Effector memory CD8-positive, alpha-beta T cell (primary cell): ENCODE measurements at places on chromosomes 6 and 20.

DNA sequence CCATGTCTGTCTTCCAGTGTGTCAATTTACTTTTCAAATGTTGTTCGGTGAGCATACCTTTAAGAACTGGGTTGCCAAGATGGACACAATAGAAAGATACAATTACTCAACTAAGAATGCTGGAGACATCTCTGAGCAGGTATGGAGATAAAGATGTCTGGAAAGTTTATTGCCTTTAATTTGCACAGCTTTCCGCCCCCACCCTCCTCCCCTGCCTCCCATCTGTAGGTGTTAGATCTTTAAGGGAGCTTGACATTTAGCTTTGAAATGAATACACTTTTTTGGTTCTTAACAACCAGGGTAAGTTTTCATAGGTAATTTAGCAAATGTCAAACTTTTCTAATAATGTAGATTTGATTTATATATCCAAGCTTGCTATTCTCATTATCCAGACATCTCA lies 104.4 kb downstream of the BTBD3 start:
- no peaks in the 10 kb centered on the region for H3K4me1 ChIP-seq
- no peak overlapping the region for H3K4me3 ChIP-seq
- DNase-seq: no peak
- H3K27ac ChIP-seq: no peak overlapping the region
- no peaks in the 10 kb centered on the region for H3K27me3 ChIP-seq

GRCh38 chr6:151359486-151359885 lies 31.9 kb downstream of the ZBTB2 start:
- H3K36me3 ChIP-seq: peaks cover 16% of the 10 kb centered on the region
- H3K4me1 ChIP-seq: no peaks in the 10 kb centered on the region
- H3K4me3 ChIP-seq: no peak overlapping the region
- no peak for DNase-seq
- H3K27ac ChIP-seq: no peak overlapping the region

- no peaks in the 10 kb centered on the region for H3K27me3 ChIP-seq
- H3K27ac ChIP-seq: no peak overlapping the region
- peaks cover 22% of the 10 kb centered on the region for H3K4me1 ChIP-seq
- H3K4me3 ChIP-seq: no peak overlapping the region
- no peak for DNase-seq
Observed at GRCh38 chr6:69817358-69817757, 20.5 kb upstream of the LMBRD1 start.

- peaks cover 4% of the 10 kb centered on the region for H3K36me3 ChIP-seq
- peak overlapping the region; percentile 33 for H3K4me3 ChIP-seq
- no peaks in the 10 kb centered on the region for H3K27me3 ChIP-seq
- H3K4me1 ChIP-seq: peaks cover 42% of the 10 kb centered on the region
- no peak for DNase-seq
Observed at GRCh38 chr20:62025832-62026563, 39.7 kb downstream of the TAF4 start.

GRCh38 chr20:37071481-37071911 lies 24.3 kb downstream of the RBL1 start:
- no peaks in the 10 kb centered on the region for H3K27me3 ChIP-seq
- peak overlapping the region; percentile 98 for H3K27ac ChIP-seq
- peaks cover 15% of the 10 kb centered on the region for H3K4me1 ChIP-seq
- peaks cover 13% of the 10 kb centered on the region for H3K36me3 ChIP-seq

GRCh38 chr6:12289365-12289919 lies 719 bp upstream of the EDN1 start:
- H3K27ac ChIP-seq: no peak overlapping the region
- no peaks in the 10 kb centered on the region for H3K36me3 ChIP-seq
- H3K4me1 ChIP-seq: peaks cover 17% of the 10 kb centered on the region
- peak overlapping the region; percentile 71 for H3K4me3 ChIP-seq
- DNase-seq: peak; percentile 37
- H3K27me3 ChIP-seq: peaks cover 68% of the 10 kb centered on the region

DNA sequence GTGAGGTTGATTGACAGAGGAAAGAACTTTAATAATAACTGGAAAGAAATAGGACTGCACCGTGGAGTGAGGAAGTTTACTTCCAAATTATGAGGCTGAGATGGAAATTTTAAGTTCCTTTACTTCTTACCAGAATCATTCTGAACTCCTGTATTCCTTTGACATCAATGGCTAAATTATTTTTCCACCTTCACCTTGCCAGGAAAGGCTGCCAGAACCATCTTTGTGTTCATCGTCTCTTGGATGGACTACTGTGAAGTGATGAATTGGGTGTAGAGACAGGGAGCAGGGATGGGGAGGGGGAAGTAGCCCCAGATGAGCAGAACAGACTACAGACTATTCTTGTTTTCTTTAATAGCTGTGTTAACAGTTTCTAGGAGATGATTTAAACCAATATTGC lies 102.1 kb upstream of the CEP162 start:
- no peak overlapping the region for H3K4me3 ChIP-seq
- no peak for DNase-seq

DNA sequence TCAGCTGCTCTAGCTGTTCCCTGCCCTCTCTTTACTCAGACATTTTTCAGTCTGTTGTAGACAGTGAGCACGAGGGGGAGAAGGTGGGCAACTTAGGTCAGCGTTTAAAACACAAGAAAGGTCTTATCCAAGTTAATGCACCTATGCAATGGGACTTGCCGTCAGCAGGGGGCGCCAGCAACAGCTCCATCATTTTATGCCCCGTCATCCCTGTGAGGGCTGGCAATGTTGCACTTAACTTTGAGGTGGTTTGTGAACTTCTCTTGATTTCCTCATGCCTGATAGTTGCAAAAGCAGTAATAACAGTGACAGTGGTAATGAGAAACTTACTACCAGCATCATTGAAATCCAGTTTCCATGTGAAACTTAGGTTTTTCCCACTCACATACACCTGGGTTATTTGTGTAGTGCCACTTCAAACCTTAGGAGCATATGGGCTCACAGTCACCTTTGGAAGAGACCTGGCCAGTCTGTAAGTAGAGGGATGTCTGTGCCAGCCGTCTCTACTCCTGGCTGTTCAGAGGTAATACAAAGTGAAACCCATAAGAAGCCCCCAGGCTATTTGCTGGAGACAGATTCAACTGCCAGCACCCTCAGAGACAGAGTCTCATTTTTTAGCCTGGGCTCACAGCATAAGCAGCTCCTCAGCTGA lies 44.9 kb upstream of the ID1 start:
- peaks cover 6% of the 10 kb centered on the region for H3K4me1 ChIP-seq
- peak; percentile 68 for DNase-seq
- H3K27ac ChIP-seq: peak overlapping the region; percentile 49
- no peaks in the 10 kb centered on the region for H3K27me3 ChIP-seq
- H3K36me3 ChIP-seq: peaks cover 50% of the 10 kb centered on the region

GRCh38 chr20:57691699-57692098 lies 18.1 kb downstream of the PMEPA1 start:
- peaks cover 4% of the 10 kb centered on the region for H3K4me1 ChIP-seq
- H3K4me3 ChIP-seq: no peak overlapping the region
- H3K27me3 ChIP-seq: peaks cover 48% of the 10 kb centered on the region
- H3K36me3 ChIP-seq: peaks cover 2% of the 10 kb centered on the region
- H3K27ac ChIP-seq: no peak overlapping the region

DNA sequence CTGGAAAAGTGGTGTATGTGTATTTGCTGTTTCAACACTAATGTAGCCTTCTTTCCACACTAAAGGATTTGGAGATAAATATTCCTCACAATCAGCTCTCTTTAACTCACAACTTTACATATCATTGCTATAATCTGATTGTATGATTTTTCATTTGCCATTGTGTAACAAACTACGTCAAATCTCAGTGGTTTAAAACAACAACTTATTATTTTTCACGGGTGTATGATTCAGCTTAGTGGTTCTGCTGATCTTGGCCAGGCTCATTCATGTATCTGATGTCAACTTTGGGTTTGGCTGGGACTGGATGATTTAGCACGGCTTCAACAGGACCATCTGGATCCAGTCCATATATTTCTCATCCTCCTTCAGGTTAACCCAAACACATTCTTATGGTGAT lies 55.4 kb upstream of the TMX4 start:
- no peak overlapping the region for H3K4me3 ChIP-seq
- H3K4me1 ChIP-seq: peaks cover 7% of the 10 kb centered on the region
- H3K27ac ChIP-seq: no peak overlapping the region
- no peaks in the 10 kb centered on the region for H3K36me3 ChIP-seq

DNA sequence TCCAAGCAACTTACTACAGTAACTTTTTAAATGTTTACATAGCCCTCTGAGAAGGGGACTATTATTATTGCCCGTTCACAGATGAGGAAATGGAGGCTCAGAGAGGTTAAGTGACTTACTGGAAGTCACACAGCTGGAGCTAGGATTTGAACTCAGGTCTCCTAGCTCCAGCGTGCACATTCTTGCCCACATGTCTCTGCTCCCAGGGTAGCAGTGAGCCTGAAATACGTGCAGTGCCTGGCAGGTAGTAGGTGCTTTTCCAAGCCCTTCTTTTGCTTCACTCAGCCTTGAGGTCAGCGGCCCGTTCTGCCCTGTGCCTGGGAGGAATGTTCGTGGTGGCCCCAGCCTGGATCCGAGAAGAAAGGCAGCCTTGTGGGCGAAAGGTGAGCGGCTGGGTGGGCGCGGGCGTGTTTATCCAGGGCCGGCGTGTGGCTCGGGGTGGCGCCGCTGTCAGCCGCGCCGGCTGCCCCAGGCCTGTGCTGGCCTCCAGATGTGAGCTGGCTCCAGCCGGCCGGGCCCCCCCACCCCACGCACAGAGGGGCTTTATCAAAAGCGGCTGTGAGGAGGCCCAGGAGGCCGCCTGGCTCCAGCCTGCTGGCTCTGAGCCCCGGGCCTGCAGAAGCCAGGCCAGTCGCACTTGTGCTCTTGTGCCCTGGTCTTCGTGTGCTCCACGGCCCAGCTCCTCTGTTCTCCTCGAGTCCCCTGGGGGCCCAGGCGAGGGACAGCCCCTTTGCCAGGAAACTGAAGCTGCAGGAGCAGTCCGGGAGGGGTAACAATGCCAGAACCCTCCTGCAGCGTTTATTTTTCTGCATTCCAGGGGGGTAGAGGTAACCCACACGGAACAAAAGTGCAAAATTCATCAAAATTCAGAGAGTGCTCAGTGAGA lies 58.1 kb downstream of the UBE2V1 start:
- no peak overlapping the region for H3K27ac ChIP-seq
- H3K36me3 ChIP-seq: no peaks in the 10 kb centered on the region
- no peak overlapping the region for H3K4me3 ChIP-seq
- peaks cover 21% of the 10 kb centered on the region for H3K27me3 ChIP-seq

DNA sequence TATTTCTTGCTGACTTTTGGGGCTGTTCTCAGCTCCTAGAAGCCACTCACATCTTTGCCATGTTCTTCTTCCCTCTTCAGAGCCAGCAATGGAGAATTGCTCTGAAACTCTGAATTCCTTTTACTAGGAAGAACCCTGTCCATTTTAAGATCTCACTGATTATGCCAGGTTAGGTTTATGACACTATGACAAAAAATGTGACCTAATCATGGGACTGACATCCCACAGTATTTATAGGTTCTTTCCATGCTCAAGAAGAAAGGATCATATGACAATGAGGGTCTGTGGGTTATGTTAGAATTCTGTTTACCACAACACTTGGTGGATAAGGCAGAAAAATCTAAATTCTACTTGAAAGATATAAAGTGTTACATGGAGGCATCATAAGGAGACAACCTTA lies 263.3 kb upstream of the CITED2 start:
- no peak overlapping the region for H3K4me3 ChIP-seq
- H3K27me3 ChIP-seq: peaks cover 21% of the 10 kb centered on the region
- no peak for DNase-seq
- H3K36me3 ChIP-seq: no peaks in the 10 kb centered on the region

DNA sequence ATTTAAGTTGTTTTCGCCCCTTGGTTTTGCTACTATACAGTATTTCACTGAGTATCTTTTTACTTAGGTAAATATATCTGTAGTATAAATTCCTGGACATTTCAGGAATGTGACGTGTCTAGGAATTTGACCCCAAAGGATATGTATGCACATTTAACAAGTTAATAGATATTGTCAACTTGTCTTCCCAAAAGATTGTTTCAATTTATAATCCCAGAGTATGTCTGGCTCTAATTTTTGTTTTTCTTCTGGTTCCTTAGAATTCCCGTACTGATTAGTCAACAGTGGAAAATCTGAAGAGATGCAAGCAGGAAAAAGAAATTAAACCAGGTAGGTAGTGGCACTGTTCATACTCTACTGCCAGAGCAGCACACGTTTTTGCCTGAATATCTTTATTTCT lies 7.2 kb downstream of the PKIG start:
- H3K4me1 ChIP-seq: no peaks in the 10 kb centered on the region
- peaks cover 2% of the 10 kb centered on the region for H3K36me3 ChIP-seq
- no peak for DNase-seq
- H3K4me3 ChIP-seq: no peak overlapping the region
- H3K27ac ChIP-seq: no peak overlapping the region

- peaks cover 6% of the 10 kb centered on the region for H3K4me1 ChIP-seq
- H3K27ac ChIP-seq: no peak overlapping the region
- no peak for DNase-seq
- H3K27me3 ChIP-seq: peaks cover 8% of the 10 kb centered on the region
Observed at GRCh38 chr20:63433351-63433750, 39.1 kb downstream of the KCNQ2 start.

DNA sequence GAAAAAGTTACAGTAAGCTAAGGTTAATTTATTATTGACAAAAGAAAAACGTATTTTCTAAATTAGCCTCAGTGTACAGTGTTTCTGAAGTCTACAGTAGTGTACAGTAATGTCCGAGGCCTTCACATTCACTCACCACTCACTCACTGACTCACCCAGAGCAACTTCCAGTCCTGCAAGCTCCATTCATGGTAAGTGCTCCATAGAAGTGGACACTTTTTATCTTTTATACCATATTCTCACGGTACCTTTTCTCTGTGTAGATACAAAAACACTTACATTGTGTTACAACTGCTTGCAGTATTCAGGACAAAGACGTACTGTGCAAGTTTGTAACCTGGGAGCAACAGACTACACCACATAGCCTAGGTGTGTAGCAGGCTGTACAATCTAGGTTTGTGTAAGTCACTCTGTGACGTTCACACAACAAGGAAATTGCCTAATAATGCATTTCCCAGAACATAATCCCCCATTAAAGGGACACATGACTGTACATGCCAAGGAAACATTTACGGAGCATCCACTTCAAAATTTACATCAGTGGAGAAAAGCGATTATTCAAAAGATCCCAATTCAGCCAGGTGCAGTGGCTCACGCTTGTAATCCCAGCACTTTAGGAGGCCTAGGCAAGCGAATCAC lies 133.4 kb downstream of the BANF2 start:
- H3K4me3 ChIP-seq: no peak overlapping the region
- H3K4me1 ChIP-seq: no peaks in the 10 kb centered on the region
- no peaks in the 10 kb centered on the region for H3K27me3 ChIP-seq
- H3K27ac ChIP-seq: no peak overlapping the region

GRCh38 chr6:53703047-53703446 lies 37.5 kb upstream of the KLHL31 start:
- H3K4me3 ChIP-seq: no peak overlapping the region
- H3K4me1 ChIP-seq: no peaks in the 10 kb centered on the region
- DNase-seq: no peak
- no peaks in the 10 kb centered on the region for H3K27me3 ChIP-seq
- no peak overlapping the region for H3K27ac ChIP-seq

DNA sequence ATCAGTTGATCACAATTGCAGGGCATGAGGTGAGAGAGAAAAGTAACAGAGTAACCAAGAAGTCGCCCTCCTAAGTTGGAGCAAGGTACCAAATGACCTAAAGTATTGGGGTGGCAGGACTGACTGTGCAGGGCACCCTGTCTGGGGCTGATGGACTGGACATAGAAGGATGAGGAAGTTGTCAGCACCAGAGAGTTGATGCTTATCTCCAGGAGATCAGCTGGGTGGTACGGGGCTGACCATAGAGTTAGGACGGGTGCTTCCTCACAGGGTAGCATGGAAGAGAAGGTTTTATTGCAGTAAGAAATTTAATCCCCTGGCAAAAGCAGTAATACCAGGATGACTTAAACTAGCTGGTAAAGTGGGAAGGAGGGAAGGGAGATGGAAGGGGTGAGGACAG lies 66.7 kb downstream of the TMEM170B start:
- H3K27me3 ChIP-seq: peaks cover 64% of the 10 kb centered on the region
- no peaks in the 10 kb centered on the region for H3K4me1 ChIP-seq
- no peaks in the 10 kb centered on the region for H3K36me3 ChIP-seq
